Kidney glomerular epithelial cell (primary cell): ENCODE measurements at places on chromosomes 16 and 17.
A peak's percentile ranks its signal among the peaks of the same experiment; 100 is the strongest.

- DNase-seq = no peak
These were observed 21.4 kb downstream of the MARVELD3 start for GRCh38 chr16:71647391-71647790.

DNA sequence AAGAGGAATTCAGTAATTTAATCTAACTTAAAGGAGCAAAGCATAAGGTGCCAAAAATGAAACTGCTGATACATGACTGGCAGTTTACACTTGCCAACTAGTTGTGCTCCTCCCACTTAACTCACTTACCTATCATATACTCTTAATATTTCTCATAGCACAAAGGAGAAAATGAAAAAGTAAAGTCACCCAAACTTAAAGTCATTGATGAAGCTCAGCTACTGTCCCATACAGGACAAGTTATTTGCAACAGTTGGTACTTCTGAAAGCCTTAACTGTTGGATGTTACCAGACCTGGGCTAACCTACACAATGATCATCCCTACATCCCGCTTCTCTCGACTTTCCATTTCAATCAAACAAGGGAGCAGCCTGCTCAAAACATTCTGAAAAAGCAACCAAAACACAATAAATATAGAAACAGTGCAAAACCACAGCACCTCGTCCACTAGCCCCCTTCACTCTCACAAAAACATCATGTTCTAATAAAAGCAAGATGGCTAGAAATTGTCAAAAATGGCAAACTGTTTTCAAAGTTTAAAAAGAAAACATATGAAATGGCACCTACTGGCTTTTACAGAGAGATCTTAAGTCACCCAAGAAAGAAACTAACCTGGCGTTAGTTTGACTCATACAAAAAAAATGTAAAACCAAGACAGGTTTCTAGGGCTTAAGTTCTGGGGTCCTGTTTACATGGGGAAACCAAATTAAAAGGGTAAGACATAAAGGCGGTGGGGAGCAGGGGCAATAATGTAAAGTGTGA lies 868 bp downstream of the MED13 start:
- DNase-seq = no peak

DNA sequence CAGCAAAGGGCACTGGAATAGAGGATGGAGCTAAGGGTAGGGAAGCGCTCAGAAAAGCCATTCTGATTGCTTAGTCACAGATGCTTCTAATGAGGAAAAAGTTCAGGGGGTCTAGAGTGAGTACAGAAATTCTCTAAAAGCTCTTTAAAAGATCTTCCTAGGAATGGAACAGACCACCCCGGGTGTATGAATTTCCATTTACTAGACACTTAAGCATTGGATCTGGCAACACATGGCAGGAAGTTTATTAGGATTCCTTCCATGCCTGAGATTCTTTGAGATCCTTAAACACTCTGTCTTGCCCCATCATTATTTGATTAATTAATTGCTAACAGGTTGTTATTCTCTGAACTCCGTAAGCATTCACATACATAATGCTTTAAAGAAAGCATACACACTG lies 8.5 kb downstream of the KRTAP9-7 start:
- DNase-seq = peak; percentile 26

DNA sequence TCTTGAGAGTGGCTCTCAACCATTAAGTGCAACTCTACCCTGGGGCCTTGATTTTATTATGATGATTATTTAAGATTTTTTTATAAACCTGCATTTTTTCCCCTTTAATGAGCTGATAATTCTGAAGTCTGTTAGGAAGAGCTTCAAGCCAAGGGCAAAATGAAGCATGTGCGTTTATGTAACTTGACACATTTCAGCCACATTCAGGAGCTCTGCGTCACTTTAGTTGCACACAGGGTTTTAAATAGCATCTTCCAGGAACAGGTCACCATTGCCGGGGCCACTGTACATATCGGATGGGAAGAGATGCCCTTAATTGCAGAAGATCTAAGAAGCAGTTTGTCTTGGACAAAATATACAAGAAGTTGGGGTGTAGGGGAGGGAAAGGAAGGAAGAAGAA lies 89.6 kb downstream of the BMERB1 start:
- no peak for DNase-seq

GRCh38 chr17:82943339-82943738 lies 103.5 kb upstream of the ZNF750 start:
- no peak for DNase-seq

DNA sequence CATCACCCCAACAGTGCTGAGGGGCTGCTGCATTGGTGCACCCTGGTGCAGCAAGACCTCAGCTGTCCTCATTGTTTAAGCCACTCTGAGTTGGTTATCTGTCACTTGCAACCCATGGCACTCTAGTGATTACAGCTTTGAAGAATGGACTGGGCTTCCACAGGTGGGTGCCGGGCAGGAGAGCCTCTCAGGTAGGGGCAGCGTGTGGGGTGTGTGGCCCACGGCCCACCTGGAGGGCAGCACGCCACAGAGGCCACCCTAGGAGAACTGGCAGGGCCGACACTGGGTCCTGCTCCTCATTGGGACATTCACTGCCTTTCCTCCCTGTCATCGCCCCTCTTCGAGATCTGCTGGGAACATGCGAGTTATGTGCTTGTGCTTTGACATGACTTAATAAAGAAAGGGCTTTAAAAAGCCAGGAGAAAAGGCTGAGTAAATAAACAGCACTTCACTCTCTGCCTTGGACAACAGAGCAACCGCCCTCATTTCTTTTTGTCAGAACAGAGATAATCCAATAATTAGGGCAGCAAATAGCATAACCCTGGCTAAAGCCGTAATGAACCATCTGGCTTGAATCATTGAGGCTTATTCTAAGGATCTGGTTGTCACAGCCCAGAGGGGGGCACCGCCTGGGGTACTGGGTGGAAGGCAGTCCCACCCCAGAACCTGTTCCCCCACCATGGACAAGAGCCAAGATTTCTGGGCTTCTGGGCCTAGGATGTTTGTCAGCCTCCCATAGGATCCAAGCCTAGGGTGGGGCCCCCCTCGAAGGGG lies 3.0 kb downstream of the DOC2B start:
- no peak for DNase-seq

GRCh38 chr16:68608330-68608729 lies 36.8 kb upstream of the CDH3 start:
- no peak for DNase-seq

- DNase-seq = no peak
These were observed 43.3 kb downstream of the RANBP10 start for GRCh38 chr16:67763066-67763465.

DNA sequence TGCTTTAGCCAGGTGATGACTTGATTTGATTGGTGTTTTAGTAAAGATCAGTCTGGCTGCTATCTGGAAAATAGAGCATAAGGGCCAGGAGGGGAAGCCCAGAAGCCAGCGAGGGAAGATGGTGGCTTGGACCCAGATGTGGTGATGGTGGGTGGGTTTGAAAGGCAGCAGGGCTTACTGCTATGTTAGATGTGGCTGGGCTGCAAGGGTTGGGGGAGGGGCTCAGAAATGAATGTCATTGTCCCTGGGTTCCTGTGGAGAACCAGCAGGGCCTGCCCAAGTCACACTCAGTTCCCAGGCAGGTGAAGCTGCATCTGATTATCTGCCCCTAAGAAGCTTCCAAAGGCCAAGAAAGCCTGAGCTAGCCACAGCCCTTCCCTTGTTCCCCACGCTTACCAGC lies 71.7 kb upstream of the BRD7 start:
- no peak for DNase-seq

DNA sequence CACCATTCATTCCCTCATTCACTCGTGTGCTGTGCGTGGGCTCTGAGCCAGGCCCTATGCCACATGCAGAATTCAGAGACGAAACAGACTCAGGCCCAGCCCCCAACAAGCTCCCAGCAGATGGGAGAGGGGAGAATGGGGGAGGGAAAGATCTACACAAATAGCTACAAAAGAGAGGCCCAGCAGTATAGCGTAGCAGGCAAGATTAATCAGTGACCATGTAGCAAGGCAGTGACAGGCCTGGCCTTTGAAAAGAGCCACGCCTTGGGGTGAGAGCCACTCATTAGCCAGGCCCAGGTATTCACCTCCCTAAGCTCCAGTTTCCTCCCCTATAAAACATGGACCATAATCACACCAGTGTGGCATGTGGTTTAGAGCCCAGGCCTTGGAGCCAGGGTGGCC lies 16.4 kb upstream of the KRT19 start:
- DNase-seq = peak; percentile 21

DNA sequence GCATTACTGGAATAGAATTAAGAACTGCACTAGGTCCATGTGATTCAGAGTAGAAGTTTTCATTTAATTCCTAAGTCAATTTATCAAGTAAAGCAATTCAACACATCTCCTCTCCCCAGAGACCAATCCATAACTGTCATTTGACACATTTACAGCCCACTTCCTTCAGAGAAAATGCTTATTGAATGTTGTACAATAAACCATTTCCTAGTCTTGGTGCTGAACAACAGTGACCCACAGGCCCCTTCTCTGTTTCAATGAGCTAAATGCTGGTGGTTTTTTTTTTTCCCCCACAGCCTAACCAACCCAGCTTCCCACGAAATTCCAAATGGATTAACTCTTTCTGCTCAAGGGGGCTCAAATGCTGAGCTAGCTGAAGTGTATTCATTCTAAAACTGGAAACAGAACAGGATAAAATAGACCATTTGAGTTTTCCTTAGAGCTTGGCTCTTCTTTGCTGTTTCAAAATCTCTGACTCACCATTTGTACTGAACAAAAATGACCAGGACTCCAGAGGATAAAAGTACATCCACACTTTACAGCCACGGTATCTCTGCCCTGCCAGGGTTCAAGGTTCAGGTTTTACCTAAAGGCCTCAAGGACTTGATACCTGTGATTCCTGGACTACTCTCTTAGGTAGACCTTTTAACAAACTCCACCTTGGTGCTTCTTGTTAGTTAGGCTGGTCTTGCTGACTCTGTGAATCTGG lies 62.3 kb downstream of the TMEM100 start:
- DNase-seq = no peak

DNA sequence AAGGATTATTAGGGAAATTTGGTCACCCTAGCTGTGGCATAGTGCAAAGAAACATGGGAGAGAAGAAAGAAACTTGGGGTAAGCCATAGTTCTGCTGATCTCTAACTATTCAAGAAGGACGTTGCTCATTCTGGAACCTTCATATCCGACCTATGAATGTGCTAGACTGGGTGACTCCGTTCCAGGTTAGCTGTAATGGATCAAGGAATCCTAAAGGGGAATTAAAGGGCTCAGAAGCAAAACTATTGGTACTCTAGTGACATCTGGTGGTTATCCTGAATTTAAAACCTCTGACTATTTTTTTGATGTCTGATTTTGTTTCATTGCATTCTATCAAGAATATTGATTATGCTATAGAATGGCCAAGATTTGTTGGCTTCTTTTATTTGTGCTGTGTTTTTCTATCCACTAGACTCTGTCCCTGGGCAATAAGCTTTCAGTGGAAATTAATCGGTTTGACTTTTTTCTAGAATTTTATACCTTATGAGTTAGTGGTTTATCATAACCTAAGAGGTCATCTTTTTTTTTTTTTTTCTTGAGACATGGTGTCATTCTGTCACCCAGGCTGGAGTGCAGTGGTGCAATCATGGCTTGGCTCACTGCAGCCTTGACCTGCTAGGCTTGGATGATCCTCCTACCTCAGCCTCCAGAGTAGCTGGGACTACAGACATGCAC lies 19.5 kb downstream of the PCTP start:
- DNase-seq = peak; percentile 50

DNA sequence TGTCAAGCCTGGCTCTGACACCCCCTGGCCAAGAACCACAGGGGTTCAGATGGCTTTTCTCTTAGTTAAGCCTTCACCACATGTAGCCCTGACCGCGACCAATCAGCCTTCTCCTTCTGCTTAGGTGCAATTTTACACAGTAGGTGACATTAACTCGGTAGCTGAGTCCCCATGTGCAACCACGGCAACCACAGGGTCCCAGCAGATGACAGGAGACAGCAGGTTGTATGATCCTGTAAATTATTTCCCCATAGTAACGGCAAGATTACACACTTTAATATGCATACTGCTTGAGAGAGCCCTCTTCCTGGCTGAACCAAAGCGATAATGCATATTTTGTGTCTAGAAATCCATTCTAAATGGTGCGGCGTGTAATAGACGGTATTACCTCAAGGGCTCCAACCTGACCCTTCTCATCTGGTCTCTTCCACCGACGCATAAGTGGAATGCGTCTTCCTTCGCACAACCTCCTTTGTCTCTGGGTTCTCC lies 458.7 kb upstream of the ZFHX3 start:
- no peak for DNase-seq

- DNase-seq = no peak
These were observed 15.8 kb upstream of the IGFALS start for GRCh38 chr16:1809281-1809801.

DNA sequence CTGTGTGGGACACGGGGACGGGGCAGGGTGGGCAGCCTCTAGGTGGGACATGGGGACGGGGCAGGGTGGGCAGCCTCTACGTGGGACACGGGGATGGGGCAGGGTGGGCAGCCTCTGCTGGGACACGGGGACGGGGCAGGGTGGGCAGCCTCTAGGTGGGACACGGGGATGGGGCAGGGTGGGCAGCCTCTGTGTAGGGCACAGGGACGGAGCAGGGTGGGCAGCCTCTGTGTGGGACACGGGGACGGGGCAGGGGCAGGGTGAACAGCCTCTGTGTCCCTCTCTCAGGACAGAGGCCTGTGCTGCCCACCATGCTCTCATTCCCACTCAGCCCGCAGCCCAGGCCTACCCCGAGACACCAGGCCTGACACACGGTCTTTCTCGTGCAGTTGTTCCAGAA lies 16.9 kb upstream of the MRPL38 start:
- DNase-seq = no peak

GRCh38 chr16:70681382-70682238 lies 4.2 kb downstream of the MTSS2 start:
- DNase-seq = no peak

GRCh38 chr16:68686905-68687304 lies 41.8 kb downstream of the CDH3 start:
- no peak for DNase-seq

GRCh38 chr16:83682116-83682867 lies 125.5 kb upstream of the HSBP1 start:
- no peak for DNase-seq

DNA sequence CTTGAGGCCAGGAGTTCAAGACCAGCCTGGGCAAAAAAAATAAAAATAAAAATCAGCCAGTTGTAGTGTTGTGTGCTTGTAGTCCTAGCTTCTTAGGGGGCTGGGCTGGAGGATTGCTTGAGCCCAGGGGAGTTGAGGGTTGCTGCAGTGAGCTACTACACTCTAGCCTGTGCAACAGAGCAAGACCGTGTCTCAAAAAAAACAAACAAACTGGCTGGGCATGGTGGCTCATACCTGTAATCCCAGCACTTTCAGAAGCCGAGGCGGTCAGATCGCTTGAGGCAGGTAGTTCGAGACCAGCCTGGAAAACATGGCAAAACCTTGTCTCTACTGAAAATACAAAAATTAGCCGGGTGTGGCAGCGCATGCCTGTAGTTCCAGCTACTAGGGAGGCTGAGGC lies 4.9 kb upstream of the UBALD2 start:
- no peak for DNase-seq
